ENCODE measurements at places on chromosomes 11 and 22. TPM values are rescaled to one million over a fixed set of nuclear protein-coding genes. Genes with fewer than 3 reads are reported as not detected.

DNA sequence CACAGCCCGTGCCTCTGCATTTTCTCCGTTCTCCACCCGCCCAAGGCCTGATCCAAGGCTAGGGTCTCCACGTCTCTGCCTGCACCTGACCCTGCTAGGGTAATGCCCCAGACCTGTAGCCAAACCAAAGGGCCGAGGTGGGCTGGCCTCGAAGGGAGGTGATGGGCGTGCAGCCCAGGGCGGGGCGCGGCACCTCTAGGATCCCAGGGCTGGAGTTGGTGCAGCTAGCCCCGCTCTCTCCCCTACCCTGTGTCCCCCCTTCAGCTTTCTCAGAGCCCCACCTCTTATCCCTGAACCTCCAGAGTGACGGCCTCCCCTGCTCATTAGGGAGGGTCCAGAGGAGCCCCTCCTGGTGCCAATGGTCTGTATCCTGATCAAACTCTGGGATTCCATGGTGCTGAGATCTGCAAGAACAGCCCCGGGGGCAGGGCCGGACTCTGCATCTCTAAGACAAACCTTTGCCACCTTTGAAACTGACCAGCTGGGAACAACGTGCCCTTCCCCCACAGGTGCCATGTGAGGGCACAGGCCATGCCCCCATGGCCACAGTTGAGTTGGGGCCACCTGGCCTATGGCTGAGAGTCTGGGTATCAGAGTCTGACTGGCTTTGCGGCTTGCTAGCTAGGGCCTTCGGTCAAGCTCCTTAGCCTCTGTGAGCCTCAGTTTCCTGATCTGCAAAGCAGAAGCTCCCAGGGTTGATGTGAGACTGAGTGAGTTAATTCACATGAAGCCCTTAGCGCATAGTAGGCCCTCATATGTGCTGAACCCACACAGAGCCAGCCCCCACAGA is 23.1 kb upstream of the CBX7 start:
- no peak for DNase-seq

DNA sequence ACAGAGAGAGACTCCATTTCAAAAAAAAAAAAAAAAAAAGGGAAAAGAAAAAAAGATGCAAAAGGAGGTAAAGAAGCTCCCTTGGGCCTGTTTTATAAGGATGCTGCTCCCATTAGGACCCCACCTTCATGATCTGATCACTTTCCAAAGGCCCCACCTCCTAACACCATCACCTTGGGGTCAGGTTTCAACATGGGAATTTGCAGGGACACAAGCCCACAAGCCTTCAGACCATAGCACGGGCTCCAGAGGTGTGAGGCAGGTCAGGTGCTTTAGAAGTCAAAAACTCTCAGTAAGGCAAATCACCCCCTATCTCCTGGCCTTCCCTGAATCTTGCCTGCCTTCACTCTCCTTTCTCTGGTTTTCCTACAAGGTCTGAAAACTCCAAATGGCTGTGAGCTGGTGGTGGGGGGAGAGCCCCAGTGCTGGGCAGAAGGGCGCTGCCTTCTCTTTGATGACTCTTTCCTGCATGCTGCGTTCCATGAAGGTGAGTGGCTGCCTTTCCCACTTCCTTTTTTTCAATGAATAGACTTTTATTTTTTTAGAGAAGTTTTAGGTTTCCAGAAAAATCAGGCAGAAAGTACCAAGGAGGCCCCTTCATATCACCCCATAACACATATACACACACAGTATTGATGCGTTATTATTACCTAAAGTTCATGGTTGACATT is 13.2 kb downstream of the ASPHD2 start:
- no peak for DNase-seq

DNA sequence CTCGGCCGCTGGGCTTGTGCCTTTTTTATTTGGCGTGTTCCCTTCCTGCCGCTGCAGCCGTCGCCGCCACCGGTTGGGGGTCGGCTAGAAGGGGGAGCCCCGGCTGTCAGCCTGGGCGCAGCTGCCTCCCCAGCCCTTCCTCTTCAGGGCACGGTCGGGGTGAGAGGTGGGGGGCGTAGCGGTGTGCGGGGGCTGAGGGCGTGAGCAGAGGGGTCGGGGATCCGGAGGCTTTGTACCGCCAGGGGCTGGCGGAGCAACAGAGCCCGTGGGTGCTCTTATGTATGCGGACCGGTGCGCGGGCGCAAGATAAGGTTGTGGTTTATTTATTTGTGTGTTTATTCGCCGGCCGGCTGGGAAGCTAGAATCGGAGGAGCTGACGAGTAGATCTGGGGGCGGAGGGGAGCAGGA is 477 bp downstream of the ZBTB16 start:
- no peak for DNase-seq

GRCh38 chr22:17359501-17359900 is 9.8 kb upstream of the CECR2 start:
- no peak for DNase-seq

GRCh38 chr22:27170491-27170890 is 513.1 kb downstream of the MIAT start:
- DNase-seq, result no peak

DNA sequence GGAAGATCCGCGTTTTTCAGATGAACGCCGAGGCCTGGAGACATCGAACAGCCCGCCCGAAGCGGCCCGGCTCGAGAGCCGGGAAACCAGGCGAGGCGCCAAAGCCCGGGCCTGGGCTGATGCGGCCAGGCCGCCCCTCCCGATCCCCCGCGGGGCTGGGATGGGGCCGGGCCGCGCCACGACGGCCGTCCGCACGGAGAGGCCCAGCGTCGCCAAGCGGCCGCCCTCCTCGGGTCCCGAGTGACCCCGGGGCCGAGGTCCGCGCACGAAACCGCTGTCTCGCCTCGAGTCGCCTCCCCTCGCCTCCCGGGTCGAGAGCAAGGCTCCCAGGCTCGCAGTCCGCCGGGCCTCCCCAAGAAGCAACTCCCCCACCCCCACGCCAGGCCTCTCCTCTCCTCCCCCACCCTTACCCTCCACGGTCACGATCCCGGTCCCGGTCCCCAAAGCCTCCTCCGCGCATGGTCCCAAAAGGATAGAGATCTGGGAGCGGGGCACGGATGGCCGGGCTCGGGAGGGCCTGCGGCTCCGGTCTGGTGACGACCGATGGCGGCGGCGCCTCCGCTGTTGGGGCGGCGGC is 482 bp downstream of the DDX17 start:
- no peak for DNase-seq

DNA sequence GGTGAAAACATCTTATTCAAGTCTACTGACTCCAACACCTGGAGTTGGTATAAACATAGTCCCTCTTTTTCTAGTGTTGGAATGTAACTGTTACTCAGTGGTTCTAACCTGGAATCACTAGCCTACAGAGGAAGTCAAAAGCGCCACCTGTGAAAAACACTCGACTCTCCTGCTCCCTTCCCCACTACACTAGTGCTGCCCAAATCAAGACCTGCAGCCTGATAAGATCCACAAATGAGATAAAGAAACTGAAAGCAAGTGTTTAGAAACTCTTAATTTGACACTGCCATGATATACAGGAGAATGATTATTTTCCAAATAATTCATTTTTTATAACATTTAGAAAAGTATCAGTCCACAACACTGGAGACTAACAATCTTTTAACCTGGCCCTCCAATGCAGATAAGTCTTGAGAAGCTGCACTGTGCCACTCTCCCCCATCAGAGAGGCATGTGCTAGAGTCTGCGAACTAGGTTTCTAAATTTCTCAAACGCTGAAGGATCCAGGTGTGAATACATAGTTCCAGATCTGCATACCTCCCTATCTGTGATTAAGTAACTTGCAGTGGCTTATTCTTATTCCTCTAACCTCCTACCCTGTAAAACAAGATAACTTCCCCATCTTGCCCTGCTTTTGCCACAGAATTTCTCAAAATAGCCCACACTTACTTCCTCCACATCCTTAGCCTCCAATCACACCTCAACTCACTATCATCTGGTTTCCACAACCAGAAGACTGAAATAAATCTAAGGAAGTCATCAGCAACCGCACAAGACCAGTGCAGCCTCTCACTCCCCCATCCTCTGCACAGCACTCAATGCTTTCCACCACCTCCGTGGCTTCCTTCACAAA is 88.1 kb downstream of the RRAS2 start:
- no peak for DNase-seq

DNA sequence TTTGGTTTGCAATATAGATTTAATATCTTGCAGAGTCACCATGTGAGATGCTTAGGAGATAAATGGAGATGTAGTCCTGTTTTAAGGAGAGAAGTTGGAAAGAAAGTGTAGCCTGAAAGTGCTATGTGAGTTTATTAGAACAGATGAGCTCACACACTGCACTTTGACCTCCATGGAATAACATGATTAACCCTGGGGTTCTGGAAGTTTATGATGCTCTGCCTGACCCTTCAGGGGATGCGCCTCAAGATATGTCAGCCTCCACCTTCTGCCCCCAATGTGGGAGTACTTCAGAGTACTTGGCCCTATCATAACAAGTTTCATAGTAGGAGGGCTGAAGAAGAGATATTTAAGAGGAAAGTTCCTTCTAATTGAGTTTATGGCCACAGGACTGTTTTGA is 23.3 kb upstream of the TRIM21 start:
- DNase-seq, result no peak

DNA sequence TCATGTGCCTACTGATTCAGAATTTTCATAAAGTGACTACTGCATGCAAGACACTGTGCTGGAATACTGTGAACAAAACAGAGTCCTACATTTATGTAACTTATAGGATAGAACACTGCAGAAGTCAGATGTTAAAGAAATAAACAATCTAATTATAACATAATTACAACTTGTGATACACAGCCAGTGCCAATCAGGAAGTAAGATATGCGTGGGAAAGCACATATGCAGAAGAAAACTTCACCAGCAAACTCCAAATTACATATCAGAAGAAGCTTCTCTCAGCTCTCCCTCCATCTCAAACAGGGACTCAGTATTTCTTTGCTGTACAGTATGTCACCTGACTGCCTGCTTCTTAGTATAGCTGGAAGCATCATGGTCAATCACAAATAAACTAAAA is 37.4 kb downstream of the PAK1 start:
- no peak for DNase-seq

- DNase-seq, result no peak
These were observed 386.2 kb downstream of the TENM4 start for GRCh38 chr11:79054636-79055035.

DNA sequence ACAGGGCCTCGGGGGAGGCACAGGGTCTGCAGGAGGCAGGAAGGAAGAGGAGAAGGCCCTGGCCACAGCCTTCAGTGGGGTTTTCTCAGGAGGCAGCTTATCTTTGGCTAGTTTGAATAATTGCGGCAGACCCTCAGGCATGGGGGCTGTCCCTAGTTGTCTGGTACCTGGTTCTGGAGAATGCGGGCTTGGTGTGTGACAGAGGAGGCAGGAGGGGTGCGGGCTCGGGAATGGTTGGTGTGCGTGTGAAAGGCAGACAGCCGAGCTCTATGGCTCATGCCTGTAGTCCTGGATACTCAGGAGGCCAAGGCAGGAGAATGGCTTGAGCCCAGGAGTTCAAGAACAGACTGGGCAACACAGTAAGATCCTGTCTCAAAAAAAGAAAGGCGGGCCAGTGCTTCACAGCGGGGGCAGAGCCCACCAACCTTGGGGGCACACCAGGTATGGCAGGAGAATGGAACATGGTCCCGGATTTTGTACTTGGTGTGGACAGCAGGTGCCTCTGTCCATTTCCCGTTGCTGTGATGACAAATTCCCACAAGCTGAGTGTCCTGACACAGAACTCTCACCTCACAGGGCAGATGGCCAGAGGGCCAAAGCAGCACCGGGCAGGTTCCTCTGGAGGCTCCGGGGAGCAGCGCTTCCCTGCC is 640.6 kb downstream of the TBC1D22A start:
- no peak for DNase-seq

DNA sequence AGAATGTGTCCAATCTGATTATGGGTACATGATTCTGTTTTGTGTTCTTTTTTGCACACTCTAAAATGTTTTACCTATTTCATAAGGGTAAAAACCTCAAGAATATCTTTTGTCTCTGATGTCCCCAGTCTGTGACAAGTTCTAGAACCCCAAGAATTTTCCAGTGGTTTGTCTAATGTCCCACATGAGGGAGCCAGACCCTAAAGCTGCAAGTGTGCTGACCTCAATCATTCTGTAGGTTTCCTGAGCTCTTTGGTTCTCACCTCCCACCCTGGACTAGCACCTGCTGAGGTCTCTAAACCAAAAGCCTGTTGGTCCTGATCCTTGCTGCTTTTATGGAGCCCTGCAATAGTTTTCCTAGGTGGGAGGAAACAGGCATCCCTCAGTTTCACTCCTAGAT is 149.8 kb upstream of the MPPED2 start:
- no peak for DNase-seq

GRCh38 chr11:116276051-116277044 is 496.4 kb downstream of the BUD13 start:
- peak; percentile 67 for DNase-seq

DNA sequence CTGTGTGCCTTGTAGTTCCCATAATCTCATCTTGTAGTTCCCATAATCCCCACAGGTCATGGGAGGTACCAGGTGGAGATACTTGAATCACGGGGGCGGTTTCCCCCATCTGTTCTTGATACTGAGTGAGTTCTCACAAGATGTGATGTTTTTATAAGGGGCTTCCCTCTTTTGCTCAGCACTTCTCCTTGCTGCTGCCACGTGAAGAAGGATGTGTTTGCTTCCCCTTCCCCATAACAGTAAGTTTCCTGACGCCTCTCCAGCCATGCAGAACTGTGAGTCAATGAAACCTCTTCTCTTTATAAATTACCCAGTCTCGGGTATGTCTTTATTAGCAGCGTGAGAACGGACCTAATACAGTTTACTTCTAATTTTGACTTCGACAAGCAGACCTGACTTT is 14.0 kb upstream of the SMIM38 start:
- no peak for DNase-seq

DNA sequence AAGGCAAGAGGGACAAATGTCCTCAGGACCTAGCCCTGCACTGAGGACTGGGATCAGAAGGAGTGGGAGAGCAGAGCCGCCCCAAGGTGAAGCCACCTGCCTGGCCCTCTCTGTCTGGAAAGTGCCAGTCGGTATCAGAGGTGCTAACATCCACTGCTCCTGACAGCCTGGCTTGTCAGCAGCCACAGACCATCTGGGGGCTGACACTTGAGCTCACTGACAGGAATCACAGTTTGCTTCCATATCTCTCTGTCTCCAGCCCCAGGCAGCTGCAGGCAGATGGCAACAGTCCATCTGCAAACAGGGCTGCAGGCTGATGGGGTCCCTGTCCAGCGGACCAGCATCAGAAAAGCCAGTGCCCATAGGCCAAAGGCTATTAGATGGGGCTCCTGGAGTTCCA is 5.5 kb downstream of the OPCML start:
- DNase-seq, result no peak

DNA sequence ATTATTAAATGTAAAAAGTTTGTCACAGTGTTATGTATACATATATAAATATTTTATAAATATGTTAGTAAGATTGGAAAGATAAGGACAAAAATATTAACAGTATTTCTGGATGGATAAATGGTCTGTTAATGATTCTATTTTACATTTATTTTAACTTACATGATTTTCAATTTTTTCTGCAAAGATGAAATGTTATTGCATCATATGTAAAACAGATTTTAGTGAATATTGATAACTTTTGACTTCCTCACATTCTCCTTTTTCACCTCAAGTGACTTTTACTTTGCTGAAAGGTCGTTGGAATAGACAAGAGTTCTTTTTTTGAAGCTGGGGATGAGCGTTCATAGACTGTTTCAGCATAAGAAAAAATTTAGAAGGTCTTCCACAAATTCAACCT is 1554.7 kb upstream of the TENM4 start:
- no peak for DNase-seq

- DNase-seq, result no peak
These were observed 213.0 kb downstream of the NTM start for GRCh38 chr11:131583421-131583820.

The RIC3 gene
- total RNA-seq, result not detected

The KCNE3 gene
- total RNA-seq, result 0.41 TPM

The MISFA gene
- total RNA-seq, result 4.8 TPM

The CD81 gene
- not detected for total RNA-seq

The LARGE1 gene
- 10.2 TPM for total RNA-seq

The PHLDB1 gene
- 9.9 TPM for total RNA-seq

The BACE1 gene
- total RNA-seq, result 10.2 TPM

The SLC5A1 gene
- not detected for total RNA-seq

Data from HepG2 (cell line).